ENCODE measurements at places on chromosomes 7 and 10. TPM values are rescaled to one million over a fixed set of nuclear protein-coding genes. Genes with fewer than 3 reads are reported as not detected.

ARHGEF5 gene
- total RNA-seq = 9.3 TPM

APBB1IP gene
- not detected for total RNA-seq

CPXM2 gene
- total RNA-seq = 5.5 TPM

KAT6B gene
- total RNA-seq = 21.7 TPM

LIPK gene
- not detected for total RNA-seq

PRF1 gene
- 0.14 TPM for total RNA-seq

DNA sequence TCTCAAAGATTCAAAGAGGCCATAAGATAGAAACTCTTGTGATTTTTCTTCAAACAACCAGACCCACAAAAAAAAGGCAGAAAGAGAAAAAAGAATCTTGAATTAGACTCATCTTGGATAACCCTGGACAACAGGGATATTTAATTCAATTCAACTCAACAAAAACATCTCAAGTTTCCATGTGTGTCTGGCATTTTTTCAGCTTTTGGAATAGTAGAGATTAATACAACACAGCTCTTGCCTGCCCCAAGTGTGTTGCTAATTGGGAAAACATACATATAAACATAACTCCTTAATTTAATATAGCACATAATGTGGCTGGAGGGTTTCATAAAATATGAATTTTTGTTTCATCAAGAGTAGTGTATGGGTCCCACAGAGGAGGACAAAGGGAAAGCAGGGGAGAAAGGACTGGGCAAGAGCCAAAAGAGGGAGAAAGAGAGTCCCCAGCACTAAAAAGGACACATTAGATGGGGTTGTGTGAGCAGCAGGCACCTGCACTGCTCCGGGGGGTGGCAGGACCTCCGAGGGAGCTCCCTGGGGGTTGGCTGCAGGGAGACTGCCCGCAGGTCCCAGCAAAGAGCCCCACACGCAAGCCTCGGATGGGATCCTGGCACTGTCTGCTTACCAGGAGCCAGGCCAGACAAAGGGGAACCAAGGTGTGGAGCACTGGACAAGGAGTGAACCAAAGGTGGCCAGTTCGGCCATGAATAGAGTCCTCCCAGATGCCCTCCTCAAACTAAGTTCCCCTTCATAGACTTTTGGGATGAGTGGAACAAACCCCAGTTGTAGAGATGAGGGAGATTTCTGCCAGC lies 65.6 kb upstream of the TMEM72 start:
- DNase-seq = no peak

DNA sequence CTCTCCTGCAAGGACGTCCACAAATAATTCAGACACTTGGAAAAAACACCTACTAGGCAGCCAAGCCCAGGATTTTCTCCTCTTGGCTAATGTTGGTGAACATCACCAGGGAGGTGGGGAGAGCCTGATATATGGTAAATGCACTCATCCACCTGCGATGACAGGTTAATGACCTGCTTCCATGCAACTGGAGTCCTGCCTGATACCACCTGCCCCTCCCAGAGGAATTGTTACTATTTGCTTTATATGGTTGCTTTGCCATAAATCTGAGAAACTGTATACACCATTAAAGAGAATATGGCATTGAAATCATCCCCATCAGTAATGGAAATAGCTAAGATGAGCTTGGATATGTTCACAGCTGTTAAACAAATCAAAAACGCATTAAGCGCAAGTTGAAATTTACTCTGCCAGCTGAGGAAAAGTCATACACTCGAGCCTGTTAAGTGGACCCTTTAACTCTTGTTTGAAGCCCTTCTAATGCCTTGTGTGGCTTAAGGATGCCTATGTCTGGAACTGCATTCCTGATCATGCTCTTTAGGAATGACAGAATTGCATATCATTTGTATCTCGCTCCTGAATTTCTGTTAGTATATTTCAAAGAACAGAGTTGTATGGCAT lies 208.3 kb downstream of the PRPF18 start:
- DNase-seq = no peak

DNA sequence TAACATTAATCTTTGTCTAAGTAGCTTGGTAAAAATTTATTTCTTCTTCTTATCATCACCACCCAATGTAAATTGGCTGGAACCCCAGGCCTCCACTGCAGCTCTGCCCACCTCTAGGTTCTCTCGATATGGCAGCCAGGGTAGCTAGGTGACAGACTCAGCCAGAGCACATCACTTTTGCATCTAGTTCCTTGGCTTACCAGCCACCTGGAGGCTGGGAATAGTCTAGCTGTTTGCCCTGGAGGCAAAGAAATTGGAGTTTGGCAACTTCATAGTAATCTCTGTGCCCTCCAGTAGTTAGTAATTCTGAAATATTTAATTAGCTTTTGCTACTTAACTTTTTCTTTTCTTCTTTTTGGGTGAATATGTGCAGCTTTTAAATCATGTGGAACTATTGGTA lies 9.4 kb downstream of the IFRD1 start:
- DNase-seq = no peak

GRCh38 chr10:119970107-119970506 lies 77.6 kb downstream of the SEC23IP start:
- no peak for DNase-seq

DNA sequence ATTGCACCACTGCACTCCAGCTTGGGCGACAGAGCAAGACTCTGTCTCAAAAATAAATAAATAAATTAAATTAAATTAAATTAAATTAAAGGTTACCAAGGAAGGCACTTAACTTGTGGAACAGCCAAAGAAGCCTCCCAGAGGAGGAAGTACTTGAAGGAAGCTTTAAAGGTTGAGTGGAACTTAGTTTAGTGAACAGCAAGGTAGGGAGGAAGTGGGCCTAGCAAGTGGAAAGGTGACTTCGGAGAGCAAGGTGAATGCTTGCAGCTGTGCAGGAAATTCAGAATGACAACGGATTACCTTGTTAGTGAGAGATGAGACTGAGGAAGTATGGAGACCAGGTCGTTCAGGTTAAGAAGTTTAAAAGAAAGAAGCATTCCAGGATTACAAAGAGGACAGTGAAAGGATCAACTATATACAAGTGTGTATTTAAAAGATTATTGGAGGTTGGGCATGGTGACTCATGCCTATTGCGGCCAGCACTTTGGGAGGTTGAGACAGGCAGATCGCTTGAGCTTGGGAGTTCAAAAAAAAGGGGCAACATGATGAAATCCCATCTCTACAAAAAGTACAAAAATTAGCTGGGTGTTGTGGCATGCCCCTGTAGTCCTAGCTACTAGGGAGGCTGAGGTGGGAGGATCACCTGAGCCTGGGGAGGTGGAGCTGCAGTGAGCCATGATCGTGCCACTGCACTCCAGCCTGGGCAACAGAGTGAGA lies 12.8 kb upstream of the RPEL1 start:
- DNase-seq = peak; percentile 70

GRCh38 chr10:50883629-50884028 lies 1.8 kb downstream of the A1CF start:
- DNase-seq = no peak

DNA sequence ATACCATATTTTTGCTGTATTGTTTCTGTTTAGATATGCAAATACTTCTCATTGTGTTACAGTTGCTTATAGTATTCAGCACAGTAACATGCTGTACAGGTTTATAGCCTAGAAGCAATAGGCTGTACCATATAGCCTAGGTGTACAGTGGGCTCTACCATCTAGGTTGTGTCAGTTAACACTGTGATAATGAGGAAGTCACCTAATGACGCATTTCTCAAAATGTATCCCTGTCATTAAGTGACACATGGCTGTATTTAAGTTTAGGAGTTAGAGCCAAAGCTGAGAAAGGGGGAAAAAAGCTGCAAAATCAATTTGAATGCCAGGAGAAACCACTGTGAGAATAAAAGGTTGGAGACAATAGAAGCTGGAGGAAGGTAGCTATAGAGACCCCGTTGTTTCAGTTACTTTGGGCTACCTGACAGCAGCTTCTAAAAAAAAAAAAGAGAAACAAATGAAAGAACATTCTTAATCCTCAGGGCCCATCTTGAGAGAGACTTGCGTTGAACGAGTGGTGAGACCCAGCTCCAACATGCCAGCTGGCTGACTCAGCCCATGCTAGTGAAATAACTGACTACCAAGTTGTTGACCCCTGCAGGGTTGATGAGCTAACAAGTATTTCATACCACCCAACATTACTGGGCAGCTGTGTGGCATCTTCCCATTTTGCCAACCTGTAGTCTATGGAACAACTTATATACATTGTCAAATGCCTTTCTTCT lies 8.7 kb downstream of the STARD3NL start:
- peak; percentile 74 for DNase-seq

DNA sequence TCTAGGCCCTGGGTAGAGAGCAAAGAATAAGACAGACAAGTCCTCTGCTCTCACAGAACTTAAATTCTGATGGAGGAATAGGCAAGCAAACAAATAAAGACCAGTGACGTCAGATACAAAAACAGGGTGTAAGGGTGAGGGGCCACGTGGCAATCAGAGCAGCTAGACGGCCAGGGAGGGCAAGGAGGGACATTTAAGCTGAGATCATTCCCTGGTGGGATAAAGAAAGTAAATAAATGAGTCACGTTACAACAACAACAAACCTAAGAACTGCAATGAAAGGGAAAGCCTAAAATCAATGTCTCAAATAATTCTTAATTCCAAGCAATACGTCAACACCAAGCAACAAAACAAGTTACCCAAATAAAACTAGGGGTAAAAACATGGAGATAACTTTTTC lies 21.8 kb downstream of the STN1 start:
- DNase-seq = no peak

- DNase-seq = no peak
Measured at GRCh38 chr10:102648269-102648888, 4.1 kb downstream of the TRIM8 start.

Data from astrocyte (in vitro differentiated cells and primary cell).